ENCODE measurements at places on chromosomes 12 and 14.
A peak's percentile ranks its signal among the peaks of the same experiment; 100 is the strongest.

GRCh38 chr12:97758194-97758501 lies 295.5 kb downstream of the RMST start:
- no peak for DNase-seq

DNA sequence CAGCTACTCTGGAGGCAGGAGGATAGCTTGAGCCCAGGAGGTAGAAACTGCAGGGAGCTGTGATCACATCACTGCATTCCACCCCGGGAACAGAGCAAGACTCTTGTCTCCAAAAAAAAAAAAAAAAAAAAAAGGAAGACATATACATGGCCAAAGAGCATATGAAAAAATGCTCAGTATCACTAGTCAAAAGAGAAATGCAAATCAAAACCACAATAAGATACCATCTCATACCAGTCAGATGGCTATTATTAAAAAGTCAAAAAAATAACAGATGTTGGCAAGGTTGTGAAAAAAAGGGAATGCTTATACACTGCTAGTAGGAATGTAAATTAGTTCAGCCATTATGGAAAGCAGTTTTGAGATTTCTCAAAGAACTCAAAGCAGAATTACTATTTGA lies 174.8 kb upstream of the ATF7IP start:
- DNase-seq: no peak

DNA sequence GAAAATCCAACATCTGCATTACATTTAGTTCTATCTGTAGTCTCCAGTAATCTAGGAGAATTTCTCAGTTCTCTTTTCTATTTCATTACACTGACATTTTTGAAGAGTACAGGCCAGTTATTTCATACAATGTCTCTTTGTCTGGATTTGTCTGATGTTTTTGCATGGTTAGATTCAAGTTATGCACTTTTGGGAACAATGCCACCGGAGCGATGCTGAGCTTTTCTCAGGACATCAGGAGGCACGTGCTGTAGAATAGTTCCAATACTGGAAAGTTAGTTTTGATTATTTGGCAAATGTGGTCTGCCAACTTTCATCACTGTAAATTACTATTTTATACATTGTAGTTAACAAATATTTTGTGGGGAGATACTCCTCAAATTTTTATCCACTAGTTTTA lies 43.1 kb downstream of the ALDH1L2 start:
- peak; percentile 40 for DNase-seq

DNA sequence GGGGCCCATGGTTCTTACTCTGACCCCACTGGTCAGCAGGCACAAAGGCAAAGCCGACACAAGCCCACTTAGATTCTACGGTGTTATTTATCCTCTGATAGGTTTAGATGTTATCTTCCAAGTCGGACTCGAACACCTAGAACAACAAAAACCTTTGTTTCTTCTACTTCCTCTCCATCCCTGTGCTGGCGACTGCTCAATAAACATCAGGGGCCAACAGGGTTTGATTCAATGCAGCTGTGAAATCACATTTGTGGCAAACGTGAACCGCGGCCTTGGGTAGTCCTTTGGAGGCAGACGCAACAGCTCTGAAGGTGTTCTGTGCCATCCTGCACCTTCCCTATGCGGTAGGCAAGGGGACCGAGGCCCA lies 87.2 kb downstream of the CHGA start:
- no peak for DNase-seq

GRCh38 chr14:52277552-52277951 lies 10.1 kb downstream of the PTGDR start:
- DNase-seq: no peak

DNA sequence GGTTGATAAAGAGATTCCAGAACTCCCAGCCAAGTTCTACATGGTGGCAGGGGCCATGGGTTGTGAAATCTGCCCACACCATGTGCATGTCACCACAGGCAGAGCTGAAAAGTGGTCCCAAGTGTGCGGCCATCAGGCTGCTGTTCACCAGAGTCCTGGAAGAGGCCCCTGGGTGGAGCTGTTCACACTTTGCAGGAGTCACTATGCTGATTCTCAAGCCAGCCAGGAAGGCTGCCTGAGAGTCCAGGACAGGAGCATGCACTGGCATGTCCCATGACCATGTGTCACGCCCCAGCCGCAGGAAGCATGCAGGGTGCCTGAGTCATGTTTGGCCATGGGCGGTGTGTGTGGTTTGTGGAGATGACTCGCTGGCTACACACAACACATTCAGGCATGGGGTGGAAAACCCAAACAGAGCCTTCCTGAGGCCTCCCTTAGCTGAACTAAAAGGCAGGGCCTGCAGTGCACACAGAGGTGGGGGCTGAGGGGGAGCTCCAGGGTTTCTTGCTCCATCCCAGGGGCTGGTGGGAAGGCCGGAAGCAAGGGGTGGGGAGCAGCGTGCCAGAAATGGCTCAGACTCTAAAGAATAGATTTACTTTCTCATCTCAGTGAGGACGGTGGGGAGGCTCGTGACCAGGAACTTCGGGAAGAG lies 19.4 kb downstream of the ABCB9 start:
- DNase-seq: peak; percentile 13

- DNase-seq: no peak
These were observed 1223.2 kb upstream of the TMEM132C start for GRCh38 chr12:127043731-127044130.

- DNase-seq: no peak
These were observed 10.2 kb downstream of the ERG28 start for GRCh38 chr14:75650253-75651058.

GRCh38 chr12:40262657-40263056 lies 37.9 kb downstream of the LRRK2 start:
- DNase-seq: no peak

- DNase-seq: no peak
These were observed 150.9 kb upstream of the FRMD6 start for GRCh38 chr14:51500776-51501175.

- no peak for DNase-seq
These were observed 2.0 kb downstream of the AQP6 start for GRCh38 chr12:49974677-49975317.

DNA sequence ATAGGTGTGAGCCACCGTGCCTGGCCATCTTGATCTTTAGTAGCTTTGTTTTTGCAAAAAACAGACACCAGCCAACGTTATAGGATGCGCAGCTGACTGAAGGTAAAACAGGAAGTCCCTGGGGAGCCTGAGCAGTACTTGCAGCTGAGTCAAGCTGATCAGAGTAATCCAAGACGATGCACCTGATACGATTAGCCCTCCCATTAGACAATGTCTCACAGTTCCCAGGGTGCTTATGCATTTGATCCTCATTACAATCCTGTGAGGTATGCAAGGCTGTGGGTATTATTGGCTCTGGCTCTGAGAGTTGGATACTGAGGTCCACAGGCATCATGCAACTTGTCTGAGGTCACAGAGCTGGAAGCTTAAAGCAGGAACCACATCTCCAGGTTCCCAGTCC lies 8.1 kb downstream of the KRT18 start:
- DNase-seq: no peak
